HT1080 (cell line): ENCODE measurements at places on chromosomes 3 and 15.

DNA sequence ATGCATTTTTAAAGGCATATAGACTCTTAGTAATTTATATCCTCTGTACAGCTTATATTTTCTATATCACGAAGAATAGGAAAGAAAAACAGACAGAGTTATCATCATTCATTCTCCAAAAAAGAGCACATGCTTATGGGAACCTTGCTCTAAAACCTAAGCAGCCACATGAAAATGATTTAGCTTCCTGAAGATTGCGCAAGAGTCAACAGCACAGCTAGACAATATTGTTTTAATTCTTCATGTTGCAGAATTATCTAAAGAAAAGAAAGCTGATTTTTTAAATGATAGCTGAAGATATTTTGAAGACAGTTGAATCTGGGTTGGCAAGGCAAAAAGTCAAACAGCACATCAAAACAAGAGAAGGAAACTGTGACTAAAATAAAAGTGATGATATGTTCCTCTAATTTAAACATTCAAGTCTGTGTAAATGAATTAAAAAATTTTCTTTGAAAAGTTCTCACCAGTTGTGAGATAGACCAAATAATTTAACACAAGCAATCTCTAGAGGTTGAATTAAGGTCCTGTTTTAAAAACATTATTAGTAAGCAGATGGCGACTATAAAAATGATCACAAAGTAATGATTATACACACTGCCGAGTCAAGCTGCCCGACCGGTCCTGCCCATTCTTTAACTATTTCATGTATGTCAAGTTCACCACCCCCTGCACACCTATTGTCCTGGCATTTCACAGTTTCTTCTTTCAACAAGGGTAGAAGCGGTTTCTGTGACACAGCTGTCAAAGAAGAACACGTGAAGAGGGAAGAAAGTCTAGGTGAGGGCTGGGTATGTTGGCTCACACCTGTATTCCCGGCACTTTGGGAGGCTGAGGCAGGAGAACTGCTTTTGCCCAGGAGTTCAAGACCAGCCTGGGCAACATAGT, 74.2 kb upstream of the BHLHE40 start:
- DNase-seq, result no peak

- DNase-seq, result no peak
Observed at GRCh38 chr3:112602217-112602838, 38.6 kb downstream of the CCDC80 start.

DNA sequence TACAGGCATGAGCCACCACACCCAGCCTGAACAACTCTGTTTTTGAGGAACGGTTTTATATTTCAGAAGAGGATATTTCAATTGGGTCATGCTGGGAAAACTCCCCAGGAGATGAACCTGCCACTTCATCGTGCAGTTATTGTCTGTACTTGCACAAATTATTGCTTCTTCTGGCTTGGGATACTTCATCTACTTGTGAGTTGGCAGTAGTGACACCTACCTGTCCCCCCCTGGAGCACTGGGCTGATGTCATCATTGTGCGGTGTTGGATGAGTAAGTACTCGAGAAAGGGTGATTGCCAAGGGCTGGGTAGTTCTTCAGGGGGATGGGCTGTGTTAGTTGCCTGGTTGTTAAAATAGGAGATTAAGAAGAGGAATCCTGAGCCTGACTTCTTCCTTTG, 85.1 kb upstream of the SAMMSON start:
- DNase-seq, result peak; percentile 70

GRCh38 chr3:44363591-44363990, 25.0 kb downstream of the TCAIM start:
- no peak for DNase-seq

GRCh38 chr3:172846103-172846561, 95.6 kb downstream of the ECT2 start:
- no peak for DNase-seq

DNA sequence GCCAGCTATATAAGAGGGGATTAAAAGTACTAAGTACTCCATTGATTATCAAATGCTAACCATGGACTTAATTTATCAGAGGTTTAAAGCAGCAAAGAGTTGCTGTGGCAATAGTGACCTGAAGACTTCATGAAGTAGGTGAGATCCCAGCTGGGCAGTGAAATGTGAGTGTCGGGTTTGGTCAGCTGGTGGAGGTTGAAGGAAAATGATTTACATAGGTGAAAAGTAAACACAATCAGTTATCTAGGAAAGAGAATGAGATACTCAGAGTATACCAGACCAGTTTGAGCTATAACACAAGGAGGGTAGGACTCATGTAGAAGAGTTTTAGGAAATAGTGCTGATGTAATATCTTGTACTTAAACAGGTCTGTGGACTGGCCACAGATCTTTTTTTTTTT, 16.5 kb upstream of the FBXO22 start:
- no peak for DNase-seq

DNA sequence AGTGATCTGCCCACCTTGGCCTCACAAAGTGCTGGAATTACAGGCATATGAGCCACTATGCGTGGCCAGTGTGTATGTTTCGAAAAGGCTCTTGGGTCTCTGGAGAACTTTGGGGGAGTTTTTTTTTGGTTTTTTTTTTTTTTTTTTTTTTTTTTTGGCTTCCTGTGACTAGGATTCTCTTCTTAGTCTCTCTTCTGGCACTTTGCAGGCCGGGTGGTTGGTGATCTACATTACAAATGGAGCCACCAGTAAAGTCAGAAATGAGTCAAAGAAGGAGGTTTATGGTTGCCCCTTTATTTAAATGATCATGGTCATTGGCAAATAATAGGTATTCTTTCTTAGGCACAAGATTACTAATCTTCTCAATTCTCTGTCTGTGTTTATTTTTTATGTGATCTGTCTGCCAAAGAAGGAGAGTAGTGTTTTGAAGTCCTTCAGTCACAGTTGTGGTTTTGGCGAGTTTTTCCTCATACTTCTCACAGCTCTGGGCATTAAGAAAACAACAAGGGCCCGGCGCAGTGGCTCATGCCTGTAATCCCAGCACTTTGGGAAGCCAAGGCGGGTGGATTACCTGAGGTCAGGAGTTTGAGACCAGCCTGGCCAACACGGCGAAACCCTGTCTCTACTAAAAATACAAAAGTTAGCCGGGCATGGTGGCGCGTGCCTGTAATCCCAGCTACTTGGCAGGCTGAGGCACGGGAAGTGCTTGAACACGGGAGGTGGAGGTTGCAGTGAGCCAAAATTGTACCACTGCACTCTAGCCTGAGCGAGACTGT, 38.3 kb downstream of the PDE8A start:
- peak; percentile 74 for DNase-seq

GRCh38 chr3:69085168-69085832, 563 bp downstream of the ARL6IP5 start:
- DNase-seq, result peak; percentile 31

DNA sequence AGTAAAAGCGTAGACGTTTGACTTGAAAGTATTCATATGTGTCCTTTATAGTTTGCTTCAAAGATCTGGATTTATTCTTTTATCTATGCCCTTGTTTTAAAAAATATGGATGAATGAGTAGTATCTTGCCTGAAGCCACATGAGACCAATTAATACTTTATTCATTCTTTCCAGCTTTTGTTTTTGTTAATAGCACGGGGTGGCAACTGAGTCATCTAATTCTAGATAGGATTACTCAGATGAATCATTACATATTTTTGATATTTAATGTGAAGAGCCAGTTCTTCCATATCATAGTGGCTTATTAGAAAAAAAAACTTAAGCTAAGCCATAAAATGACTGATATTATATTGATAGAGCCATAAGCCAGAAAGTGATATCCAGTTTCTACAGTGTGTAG, 121.9 kb downstream of the BBX start:
- DNase-seq, result no peak

DNA sequence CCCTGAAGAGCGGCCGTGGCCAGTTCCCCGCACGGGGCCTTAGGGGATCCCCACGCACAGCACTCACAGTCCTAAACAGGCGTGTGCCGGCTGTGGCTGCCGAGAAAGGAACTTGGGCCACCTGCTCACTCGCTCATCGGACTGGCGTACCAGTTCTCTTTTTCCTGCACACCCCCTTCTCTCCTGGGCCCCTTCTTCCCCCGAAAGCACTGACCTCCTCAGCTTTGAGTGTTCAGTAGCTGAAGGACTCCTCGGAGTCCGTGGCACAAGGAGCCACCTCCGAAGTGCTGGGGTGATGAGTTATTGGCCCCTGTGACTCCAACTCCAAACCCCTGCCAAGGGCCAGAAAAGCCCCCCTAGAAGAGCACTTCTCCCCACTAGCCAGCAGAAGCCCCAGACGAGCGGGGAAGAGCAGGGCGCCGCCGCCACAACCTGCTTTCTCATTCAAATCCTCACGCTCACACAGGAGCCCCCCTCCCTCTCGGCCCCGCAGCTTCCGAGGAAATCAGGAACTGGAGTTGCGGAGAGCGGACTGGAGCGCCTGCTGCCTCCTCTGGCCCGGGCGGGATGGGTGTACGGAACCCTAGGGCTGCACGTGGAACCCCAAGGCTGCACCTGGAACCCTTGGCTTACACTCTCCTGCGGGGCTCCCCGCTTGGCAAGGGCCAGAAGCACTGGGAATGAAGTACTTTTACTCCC, at the start of gene PLCH1:
Gene PLCH1, minus strand, starts transcription at position 446 of the 699 bp plus-strand sequence. CDS start 40,847 bp downstream, outside the sequence.
- DNase-seq, result peak; percentile 60

DNA sequence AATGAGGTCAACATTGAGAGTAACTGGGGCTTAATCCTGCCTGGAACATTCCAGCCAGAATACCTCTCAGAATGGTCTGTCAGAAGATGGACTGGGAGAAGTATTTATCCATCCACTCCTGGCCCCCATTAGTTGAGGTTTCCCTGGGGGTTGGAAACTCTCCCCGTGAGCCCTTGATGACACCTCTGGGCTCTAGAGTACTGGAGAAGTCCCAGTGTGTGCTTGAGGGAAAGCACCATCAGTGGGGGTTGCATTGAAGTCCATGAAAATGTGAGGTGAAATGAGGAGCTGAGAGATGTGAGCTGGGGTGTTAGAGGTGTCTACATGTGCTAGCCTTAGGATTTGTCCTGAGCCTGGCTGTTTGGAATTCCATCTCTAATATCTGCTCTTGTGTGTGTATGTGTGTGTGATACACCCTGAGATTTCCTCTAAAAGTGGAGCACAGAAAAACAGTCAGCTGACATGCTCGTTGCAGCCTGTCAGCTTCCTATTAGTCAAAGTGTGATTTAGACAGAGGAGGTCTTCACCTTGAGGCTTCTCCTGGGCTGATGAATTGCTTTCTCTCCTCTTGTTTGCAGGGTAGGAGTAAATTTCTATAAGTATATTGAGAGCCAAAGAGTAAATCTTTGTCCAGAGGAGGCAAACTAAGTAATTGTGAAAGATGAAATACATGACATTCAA, 67.6 kb downstream of the NR1D2 start:
- DNase-seq, result no peak

DNA sequence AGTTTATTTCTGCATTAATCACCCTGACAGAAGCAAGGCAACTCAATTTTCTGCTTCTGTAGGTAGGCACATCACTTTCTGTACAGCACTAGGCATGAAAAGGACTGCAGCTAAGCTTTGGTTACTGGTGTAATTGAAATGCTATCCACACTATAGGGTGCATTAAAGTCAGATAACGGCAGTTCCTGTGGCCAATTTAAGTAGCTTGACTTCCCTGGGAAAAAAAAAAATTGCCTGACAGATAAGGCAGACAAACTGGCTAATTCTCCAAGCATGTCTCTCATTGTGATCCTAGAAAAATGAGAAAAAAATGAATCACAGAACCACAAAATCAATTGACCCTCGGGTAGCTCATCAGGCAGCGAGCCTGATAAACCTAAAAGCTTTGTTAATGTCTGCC, 151.4 kb downstream of the MEIS2 start:
- no peak for DNase-seq

DNA sequence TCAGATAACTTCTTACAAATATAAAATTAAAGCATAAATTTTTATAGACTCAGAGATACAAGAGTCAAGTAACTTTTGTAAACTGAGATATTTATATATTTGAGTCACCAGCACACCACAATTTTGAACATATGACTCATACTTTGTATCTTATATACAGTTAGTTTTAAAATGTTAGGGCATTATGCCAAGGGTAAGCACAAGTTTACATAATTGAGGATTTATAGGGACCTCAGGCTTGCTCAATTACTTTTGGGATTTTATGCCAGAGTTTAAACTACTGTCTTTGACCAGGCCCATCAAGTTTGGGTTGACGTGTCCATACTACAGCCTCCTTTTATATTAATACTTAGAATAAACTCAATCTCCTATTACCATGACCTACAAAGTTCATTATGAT, 7.4 kb upstream of the FGF7 start:
- DNase-seq, result peak; percentile 54

DNA sequence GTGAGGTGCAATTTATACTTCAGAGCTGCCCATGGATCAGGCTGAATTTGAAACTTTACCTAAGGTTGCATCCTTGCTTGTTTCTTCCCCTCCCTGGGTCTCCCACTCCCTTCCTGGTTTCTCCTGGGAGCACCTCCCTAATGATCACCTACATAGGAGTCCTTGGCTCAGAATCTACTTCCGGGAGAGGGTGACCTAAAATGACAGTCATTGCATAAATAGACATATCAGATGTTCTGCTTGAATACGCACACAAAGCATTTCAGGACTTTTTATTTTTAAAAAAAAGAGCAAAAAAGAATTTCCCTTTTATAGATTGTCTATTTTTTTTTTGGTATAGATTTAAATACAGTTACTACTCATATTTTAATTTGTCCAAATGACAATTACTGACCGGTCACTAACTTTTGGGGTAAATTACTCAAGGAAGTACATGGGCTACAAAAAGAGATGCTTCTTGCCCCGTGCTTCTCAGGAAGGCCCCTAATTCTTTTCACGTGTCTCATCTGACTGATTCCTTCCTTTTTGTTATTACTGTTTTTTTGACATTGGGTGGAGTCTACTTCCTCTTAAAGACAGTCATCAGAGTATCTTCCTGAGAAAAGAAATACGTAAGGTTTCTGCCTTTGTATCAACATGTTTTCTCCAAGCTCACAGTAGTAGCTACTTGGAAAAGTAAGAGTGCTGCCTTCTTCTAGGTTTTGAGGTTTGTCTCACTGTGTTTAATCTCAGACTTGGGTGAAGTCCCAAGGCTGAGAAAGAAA, 4.9 kb upstream of the MYZAP start:
- peak; percentile 77 for DNase-seq

- no peak for DNase-seq
Observed at GRCh38 chr15:44315126-44315525, 26.6 kb downstream of the GOLM2 start.

DNA sequence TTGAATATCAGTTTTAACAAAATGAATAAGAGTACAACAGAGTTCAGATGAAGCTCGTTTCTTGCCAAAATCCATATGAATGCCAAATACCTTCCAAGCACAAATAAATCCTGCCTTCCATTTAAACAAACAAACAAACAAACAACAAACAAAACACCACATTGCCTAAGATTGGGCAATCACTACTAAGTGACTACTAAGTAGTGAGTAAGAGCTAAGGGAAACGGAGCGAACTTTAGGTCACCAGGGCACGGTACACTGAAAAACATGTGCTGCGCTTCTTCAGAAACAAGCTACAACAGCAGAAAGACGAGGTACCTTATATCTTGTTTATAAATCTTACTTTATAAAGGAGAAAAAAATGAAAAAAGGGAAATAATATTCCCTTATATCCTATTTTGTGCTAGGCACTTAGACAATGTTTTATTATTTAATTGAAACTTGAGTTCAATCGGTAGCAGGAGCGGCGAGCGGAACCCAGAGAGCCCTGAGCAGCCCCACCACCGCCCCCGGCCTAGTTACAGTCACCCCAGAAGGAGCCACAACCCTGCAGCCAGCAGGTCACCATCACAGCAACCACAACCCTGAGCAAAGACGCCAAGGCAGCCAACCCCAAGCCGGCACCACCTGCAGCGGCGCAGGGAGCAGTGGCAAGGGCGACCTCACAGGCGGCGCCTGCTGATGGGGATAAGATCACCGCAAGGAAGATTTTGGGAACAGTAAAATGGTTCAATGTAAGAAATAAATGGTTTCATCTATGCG, 216.9 kb downstream of the ZBTB20 start:
- no peak for DNase-seq
